ENCODE measurements at places on chromosomes 3 and 15.

DNA sequence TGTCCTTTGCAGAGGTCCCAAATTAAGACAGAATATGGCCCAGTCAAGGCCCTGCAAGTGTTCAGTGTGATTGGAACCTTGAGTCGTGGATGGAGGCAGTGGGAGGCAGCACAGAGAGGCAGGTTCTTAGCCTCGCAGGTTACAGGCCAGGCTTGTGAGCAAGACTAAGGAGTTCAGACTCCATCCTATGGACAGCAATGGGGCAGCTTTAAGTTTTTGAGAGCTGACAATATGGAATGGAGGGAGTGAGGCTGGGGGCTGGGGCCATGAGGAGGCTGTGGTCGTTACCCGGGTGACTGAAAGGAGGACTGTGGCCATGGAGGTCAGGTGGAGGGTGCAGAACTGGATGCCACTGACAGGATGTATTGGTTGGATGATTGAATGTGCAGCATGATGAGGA lies 74.1 kb upstream of the PRR23C start:
- DNase-seq = no peak

- no peak for DNase-seq
Measured at GRCh38 chr3:120419797-120420196, 31.0 kb downstream of the FSTL1 start.

GRCh38 chr3:110697961-110698360 lies 373.7 kb upstream of the NECTIN3 start:
- no peak for DNase-seq

DNA sequence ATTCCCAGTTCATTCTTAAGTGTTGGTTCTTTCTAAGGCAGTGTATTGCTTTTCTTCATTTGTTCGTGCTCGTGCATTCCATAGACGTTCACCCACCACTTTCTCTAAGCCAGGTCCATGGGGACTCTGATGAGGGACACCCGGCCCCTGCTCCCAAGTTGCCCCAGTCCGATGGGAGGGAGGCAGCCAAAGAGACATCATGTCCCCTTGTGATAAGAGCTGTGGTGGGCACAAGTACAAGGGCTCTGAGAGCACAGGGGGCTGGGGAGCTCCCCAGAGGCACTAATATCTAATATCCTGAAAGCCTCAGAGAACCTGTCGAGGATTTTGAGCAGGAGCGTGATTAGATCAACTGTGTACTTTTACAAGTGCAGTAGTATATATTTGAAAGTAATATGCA lies 6.3 kb downstream of the SPSB4 start:
- DNase-seq = no peak

GRCh38 chr3:7621651-7622050 lies 760.7 kb downstream of the GRM7 start:
- DNase-seq = no peak

GRCh38 chr3:153658136-153658535 lies 463.1 kb upstream of the ARHGEF26 start:
- DNase-seq = no peak

DNA sequence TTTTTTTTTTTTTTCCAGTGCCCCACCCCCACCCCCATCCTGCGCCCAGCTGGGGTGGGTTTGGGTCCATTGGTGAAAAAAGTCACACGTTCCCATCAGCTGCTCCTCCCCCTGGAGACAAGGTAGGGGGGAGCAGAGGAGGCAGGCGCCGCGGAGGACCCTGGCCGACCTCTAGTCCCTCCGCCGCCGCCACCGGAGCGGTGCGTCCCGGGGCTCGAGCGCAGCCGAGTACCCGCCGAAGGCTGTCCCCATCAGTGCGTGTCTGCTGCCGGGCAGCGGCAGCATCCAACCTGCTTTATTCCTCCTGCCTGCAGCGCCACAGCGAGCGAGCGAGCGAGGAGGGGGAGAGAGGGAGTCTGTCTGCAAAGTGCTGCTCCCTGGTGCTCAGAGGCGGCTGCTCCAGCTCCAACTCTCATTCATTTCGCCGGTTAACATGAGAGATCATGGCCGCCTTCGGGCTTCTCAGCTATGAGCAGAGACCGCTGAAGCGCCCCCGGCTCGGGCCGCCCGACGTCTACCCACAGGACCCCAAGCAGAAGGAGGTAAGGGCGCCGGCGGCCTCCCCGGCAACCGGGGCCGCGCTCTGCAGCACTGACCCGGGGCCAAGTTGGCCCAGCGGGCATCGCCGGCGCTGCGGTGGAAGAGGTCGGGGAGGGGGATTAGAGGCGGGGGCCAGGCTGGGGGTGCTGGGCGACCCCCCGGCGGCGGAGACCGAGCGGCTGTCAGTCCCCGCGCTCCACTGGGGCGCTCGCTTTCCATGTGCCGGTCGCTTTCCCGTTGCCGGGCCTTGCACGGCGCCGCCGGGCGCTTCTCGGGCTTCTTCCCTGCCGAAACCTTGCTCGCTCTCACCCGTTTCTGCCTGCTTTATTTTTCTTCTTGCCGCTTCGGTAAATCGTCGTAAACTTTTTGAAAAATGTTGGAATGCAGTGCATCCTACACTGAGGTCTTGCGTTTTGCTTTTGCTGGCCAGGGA lies 1.3 kb downstream of the MED12L start:
- peak; percentile 78 for DNase-seq

GRCh38 chr3:12963922-12964701 lies 109.1 kb downstream of the IQSEC1 start:
- DNase-seq = no peak

- DNase-seq = no peak
Measured at GRCh38 chr3:170083343-170083742, 45.5 kb downstream of the GPR160 start.

DNA sequence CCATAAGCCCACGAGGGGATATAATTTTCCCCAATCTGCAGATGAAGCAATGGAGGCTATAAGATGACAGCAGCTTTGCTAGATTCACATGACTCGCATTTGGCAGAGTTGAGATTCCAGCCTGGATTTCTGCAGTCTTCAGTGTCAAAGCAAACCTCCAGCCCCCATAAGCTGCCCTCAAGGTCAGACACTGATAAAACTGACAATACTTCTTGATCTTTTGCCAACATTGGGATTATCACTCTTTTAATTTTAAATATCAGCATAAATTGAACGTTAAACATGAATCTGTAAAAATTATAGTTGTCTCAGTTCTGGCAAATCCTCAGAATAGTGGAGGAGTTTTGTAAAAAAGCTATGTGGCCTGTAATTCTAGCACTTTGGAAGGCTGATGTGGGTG lies 234.1 kb upstream of the TRIM42 start:
- no peak for DNase-seq

GRCh38 chr3:151873398-151873797 lies at the start of gene SUCNR1:
Gene SUCNR1, plus strand, starts transcription at chr3:151873643. Its CDS starts 6,250 bp downstream, at chr3:151879893.
- DNase-seq = no peak

- DNase-seq = peak; percentile 4
Measured at GRCh38 chr3:83039422-83039821, 1278.0 kb upstream of the GBE1 start.

GRCh38 chr3:62125380-62125779 lies 248.0 kb downstream of the FEZF2 start:
- no peak for DNase-seq

DNA sequence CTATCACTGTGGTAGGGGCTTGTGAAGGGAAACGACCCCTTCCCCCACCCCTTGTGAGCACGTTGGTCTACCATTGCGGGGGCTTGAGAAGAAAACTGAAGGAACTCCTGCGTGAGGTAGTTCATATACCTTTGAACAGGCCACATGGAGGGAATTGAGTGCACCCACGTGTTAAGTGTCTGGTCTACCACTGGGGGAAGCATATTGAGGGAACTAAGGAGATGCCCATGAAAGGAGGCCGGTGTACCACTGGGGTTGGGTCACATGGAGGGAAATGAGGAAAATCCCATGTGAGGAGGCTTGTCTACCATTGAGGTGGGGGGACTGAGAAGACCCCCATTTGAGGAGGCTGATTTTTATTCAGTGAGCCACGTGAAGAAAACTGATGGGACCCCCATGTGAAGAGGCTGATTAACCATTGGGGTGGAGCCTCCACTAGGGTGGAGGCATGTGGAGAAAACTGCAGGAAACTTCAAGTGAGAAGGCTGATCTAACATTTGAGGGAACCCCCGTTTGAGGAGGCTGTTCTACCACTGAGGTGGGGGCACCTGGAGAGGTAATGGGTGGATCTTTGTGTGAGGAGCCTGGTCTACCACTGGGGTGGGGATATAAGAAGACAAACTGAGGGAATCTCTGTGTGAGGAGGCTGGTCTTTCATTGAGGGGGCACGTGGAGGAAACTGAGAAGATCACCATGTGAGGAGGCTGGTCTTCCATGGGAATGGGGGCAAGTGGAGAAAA lies 163.2 kb downstream of the FBLN2 start:
- DNase-seq = no peak

- no peak for DNase-seq
Measured at GRCh38 chr3:169295126-169295525, 368.4 kb downstream of the MECOM start.

GRCh38 chr3:56989977-56990640 lies 70.4 kb upstream of the SPATA12 start:
- DNase-seq = no peak

DNA sequence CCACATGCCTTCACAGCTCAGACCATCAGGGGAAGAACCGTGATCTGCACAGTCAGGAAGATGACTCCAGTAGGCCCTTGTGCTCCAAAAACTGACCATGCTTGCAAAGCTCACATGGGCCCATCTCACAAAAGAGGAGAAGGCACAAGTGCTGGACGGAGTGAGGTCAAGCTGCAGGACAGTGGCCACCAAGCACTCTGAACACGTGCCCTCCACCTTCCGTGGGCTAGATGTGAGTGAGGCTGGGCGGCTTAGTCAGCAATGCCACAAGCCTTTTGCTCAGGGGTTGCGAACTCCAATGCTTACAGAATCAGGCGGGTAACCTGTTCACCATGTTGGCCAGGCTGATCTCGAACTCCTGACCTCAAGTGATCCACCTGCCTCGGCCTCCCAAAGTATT lies 70.9 kb downstream of the SCN5A start:
- no peak for DNase-seq

DNA sequence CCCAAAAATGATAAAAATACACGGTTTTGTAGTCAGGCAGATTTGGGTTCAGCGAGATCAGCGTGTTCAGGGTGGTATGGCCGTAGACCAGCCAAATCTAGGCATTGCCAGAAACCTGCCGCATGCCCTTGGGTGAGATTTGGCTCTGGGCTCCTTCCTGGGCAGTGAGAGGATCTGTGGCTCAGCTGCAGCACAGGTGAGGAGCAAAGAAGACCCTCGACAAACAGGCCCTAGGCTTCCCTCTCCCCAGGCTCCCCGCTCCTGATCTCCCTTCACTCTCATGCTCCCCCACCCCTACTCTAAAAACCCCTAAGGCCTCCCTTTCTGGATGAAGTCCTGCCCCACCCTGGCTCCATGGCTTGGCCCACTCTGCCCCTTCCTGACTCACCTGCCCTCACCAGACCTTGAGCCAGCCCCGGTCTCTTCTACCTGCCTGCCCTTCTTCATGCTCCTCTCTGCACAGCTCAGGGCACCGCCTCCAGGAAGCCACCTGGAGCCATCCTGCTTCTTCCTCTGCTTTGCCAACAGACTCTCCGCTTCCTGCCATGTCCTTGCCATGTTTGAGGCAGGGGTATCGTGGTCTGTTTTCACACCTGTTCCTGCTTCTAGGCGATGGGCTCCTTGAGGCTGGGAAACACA lies 88.1 kb downstream of the CORO2B start:
- no peak for DNase-seq

- no peak for DNase-seq
Measured at GRCh38 chr3:183265834-183266417, 12.9 kb downstream of the B3GNT5 start.

DNA sequence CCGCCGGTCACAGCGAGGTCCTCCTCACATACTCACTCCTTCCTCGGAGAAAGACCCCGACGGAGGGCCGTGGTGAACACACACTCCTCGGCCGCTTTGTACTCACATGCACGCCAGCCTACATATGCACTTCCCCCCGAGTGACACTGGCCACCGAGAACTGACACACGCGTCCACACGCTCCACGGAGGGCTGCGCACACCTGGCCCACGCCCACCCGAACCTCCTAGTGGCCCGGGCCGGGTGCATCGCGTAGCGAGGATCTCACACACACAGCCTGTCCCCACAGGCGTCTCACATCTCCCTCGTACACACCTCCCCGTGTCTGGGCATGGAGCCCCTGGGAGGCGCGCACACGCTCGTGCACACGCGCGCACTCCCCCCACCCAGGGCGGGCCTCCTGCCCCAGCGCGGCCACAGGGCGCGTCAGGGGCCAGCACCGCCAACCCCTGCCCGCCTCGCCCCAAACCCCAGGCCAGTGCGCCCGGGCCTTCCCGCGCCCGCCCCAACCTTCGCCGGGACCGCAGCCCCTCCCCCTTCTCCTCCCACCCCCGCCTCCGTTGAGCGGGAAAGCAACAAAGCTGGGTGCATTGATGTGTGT lies 411 bp upstream of the C3orf70 start:
- no peak for DNase-seq

DNA sequence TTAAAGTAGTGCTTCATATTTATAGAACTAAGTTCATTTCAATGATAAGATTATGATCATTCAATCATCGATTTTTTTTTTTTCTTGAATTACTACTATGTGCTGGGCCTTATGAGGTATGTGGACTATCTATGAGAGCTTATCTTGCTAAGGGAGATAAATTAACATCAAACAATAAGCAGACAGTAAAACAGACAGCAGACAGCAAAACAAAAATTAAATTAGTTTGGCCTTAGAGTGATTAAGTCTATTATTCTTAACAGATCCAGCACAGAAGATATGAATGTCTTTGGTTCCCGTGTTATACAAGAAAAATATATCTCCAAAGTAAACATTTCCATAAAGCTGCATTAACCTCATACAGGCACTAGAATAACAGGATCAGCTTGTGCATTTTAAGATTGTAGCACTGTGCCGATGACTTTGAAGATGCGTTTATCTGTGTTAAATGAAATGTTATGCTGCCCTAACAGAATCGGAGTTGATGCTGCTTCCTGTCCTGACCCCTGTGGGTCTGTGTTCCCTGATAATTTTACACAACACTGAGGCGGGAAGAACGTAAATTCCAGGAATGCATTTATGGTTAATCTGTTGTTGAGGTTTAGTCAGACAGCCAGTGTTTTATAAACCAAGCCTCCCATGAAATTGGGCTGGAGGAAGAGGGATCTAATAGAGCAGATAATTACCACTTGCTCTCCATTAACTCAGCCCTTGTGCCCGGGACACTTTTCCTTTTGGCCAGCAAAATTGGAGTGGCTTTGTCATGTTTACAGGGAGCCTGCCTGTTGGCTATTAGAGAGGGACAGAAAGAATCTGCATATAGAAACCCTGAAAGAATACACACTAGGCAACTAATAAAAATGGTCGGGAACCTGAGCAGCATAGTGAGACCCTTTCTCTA lies 80.8 kb downstream of the GHSR start:
- no peak for DNase-seq

DNA sequence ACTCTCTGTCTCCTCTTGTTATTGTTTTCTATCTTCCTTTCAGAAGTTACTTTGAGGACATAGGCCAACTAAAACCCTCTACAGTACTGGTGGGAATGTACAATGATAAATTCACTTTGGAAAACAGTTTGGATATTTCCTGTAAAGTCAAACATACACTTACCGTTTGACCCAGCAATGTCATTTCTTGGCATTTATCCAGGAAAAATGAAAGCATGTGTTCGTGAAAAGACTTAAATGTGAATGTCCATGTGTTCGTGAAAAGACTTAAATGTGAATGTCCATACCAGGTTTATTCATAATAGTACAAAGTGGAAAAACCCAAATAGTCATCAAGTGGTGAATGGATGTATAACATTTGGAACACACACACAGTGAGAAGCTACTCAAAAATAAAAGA lies 361.5 kb upstream of the DPH6 start:
- DNase-seq = no peak
